ENCODE measurements at places on chromosomes 1 and 21. TPM values are rescaled to one million over a fixed set of nuclear protein-coding genes. Genes with fewer than 3 reads are reported as not detected.

DNA sequence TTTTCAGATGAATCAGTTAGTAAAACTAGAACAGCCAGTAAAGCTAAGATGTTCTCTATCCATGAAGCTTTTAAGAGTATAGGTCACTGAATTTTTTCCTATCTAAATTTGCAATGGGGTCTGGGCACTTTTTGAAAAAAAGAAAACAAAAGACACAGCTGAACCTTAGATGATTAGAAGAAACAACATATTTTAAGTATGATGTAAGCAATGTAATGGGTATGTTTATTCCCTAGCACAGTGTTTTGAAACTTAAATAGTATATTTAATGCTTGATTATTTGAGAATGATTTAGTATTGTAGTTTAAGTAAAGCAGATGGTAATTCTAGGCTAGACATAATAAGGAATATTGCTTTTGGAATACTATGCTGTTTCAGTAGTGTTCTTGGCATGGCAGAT, 36.2 kb downstream of the KCTD3 start:
- DNase-seq, result no peak

DNA sequence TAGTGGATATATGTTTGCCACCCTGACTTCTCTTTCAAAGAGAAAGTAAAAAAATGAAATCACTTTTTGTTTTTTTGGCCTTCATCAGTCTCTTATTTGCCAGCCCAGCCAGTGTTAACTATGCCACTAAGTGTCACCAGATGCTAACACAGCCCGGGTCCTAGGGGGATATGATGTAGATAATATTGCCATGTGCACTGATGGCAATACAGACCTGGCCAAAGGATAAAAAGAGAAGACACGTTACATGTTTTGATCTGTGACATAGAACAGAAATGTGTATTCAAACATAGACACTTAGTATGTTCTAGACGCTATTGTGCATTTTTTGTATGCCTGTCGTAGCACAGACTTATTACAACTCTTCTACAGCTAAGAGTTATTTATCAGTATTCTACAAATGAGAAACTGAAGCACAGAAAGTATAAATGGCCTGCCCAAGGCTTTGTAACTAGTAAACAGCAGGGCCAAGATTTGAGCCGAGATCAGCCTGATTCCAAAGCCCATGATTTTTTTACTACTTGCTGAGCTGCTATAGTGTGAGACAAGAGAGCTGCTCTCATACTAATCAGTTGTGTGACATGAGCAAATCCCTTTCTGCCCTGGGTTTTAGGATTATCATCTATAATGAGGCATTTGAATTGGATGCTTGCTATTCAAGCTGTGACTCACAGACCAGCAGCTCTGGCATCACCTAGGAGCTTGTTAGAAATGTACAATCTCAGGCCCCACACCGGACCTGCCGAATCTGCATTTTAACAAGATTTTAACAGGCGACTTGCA, 6.3 kb downstream of the LRRC53 start:
- no peak for DNase-seq

Gene A3GALT2
- total RNA-seq, result not detected

DNA sequence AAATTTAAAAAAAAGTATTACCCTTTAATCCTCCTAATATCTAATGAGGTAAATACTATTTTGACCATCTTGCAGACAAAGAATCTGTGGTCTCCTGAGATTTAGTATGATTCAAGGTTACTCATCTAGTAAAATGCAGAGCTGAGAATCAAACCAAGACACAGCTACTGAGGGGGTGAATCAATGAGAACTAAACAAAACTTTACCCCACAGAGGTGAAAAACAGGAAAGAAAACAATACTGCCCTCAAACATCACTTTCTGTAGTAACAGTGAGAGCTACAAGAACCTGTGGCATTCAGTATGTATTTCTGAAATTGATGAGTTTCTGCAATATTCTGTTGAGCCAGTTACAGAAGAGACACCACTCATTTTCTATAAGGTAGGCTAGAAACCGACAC, 85.1 kb downstream of the JAK1 start:
- DNase-seq, result no peak

GRCh38 chr21:18204931-18205330, 39.7 kb upstream of the CHODL start:
- DNase-seq, result no peak

Gene ENTREP3
- 28.8 TPM for total RNA-seq

DNA sequence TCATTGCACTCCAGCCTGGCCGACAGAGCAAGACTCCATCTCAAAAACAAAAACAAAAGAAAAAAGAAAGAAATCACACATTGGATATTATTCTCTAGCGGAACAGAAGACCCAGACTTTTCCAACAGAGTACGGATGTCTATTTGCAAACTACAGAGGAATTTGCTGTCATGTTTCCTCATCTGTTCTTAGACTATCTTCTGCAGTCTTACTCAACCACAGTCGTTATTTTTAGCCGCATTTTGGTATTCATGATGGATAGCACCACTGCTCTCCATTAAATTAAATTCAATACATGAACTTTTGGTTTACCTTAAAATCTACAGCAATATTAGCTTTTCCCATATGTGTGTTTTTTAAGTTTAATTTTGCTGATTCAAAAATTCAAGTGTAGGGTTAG, 14.2 kb upstream of the HEATR1 start:
- no peak for DNase-seq

Gene OR2M3
- total RNA-seq, result not detected

GRCh38 chr1:235460770-235461169, 43.5 kb downstream of the B3GALNT2 start:
- DNase-seq, result no peak

Gene LRRC39
- total RNA-seq, result 92.5 TPM

DNA sequence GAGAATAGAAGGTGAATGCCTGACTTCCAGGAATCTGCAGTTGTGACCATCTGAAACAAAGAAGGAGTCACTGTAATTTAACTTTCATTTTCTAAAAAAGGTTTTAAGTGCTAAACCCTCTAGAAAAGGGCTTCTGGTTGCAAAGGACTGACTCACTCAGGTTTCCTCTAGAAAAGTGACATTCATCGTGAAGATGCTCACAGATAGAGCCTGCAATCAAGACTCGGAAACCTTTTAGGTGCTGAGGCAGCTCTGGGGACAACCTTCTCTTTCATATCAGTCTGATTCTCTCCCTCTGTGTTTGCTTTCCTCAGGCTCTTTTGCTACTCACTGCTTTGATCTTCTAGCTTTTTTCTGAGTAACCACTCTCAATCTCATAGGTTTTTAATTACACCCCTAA, 8.2 kb downstream of the BCL9 start:
- no peak for DNase-seq

- DNase-seq, result no peak
Measured at GRCh38 chr1:98870959-98871903, 133.4 kb downstream of the PLPPR5 start.

Gene VPS72
- 66.0 TPM for total RNA-seq

Gene OR2L3
- not detected for total RNA-seq

GRCh38 chr1:221699577-221699976, 42.3 kb downstream of the DUSP10 start:
- no peak for DNase-seq

Gene C1orf94
- not detected for total RNA-seq

DNA sequence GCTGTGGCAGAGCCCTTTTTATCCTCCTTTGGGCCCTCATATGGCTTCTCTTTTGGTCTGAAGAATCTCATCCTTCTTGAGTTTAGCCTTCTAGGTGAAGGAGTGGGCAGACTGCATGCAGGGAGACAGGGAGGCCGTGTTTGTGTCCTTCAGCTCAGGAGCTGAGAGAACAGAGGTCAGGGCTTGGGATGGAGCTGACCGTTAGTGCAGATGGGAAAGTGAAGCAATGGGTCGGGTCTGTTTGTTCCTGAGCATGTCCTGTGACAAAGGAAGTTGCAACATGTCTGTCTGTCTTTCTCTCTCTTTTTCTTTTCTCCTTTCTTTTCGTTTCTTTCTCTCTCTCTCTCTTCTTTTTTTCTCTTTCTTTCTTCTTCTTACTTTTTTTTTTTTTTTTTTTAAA, 14.9 kb downstream of the MAPKAPK2 start:
- no peak for DNase-seq

- DNase-seq, result no peak
Measured at GRCh38 chr1:234870020-234870981, 258.3 kb downstream of the TOMM20 start.

Gene ARMH1
- total RNA-seq, result 0.64 TPM
